ENCODE measurements at places on chromosomes 3 and 15.

GRCh38 chr15:57445872-57446271, 69.6 kb downstream of the CGNL1 start:
- no peak for DNase-seq

- no peak for DNase-seq
These were observed 701 bp downstream of the OSBPL11 start for GRCh38 chr3:125594581-125595011.

DNA sequence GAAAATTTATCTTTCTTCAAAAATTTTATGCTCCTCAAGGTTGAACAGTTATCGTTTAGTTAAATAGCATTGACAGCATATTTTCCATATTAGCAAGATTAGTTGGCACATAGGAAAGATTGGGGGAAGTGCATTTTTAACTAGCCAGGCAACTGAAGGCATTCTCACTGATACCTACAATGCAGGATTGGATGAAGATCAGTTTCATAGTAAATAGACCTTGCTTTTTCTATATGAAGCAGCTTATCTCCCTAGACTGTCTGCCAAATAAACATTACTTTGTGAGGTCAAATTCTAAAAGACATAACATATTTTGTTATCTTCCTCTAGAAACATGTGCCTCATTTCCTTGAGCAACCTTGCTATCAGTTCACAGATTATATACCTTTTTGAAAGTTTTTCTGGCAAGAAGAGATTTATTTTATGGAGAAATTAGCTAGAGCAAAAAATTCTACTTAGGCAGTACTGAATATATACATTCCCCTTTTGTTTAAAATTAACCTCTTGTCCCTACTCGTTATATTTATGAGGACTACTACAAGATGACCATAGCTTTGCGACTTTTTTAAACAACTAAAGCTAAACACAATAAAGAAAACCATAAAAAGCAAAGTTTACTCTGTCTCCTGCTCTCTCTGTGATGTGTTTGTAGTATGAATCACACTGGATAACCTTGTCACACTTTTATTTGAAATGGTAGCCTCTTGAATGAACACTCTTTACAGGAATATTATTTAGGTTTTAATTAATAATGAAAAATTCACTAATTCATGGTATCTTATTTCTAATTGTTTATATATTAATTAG, 654.9 kb upstream of the TBL1XR1 start:
- no peak for DNase-seq

DNA sequence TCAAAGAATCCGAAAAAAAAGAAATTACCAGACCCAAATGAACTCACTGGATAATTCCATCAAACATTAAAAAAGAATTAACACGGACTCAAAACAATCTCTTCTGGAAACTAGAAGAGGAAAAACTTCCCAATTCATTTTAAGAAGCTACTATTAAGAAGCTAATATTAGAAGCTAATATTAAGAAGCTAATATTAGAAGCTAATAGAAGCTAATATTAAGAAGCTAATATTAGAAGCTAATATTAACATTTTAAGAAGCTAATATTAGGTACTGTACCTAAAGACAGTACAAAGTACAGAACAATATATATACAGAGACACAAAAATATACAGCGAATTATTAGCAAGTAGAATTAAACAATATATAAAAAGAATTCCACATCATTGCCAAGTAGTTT, 35.9 kb downstream of the HERC2 start:
- no peak for DNase-seq

DNA sequence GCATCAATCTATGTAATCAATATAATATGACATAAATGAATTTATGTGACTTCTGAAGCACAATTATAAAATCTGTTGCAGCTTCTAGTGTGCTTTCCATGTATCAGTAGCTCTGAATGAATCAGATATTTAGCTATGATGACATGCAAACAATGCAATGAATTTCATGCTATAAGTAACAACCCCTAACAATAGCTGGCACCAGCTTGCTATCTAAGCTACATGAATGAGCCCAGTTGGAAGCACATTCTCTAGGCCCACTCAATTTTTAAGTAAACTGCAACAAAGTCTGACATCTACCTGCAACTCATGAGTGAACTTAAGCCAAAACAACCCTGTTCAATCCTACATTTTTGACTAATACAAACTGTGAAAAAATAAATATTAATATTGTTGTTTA, 507.3 kb upstream of the ROBO1 start:
- DNase-seq: no peak

DNA sequence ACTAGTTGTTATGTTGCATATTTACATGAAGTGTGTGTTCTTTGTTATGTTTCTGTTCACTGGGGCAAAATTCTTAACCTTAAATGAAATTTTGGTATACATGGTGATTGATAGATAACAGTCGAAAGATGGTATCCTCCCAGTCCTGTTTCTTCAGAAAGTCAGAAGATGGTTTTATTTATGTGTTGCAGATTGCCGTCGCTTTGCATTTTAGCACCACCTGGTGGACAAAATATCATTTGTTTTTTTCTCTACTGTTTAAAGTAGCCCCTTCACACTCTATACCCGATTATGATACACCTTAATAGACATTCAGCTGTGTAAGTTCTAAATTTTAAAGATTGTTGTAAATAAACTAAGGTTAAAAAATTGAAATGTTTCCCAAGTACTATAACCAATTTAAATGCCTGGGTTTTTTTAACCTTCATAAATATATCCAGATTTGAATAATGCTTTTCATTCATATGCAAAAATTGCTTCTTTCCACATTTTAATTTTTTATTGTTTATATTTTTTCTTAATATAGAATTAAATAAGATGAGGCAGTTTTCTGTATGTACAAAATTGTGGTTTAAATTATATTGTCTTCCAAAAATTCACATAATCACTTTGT, 152.2 kb downstream of the ALCAM start:
- peak; percentile 11 for DNase-seq

DNA sequence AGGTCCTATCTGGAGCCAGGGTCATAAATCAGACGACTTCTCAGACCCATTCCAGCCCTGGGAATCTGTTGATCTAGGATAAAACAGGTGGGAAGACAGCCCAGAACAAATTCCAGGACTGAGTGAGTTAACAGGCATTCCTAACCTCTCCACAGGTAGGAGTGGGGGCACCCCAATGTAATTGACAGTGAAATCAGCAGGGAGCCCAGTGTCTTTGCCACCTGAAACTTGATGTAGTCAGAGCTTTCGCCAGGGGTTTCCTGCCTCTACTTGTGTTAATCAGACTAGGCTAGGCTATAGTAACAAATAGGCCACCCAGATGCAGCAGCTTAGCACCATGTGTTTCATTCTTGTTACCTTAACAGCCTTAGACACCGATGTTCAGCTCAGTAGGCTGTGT, 2.7 kb upstream of the HEG1 start:
- no peak for DNase-seq

- DNase-seq: no peak
These were observed 22.9 kb upstream of the PRICKLE2 start for GRCh38 chr3:64247991-64248646.

GRCh38 chr3:143222505-143222904, 102.9 kb downstream of the CHST2 start:
- no peak for DNase-seq

GRCh38 chr3:41417574-41417973, 218.3 kb downstream of the CTNNB1 start:
- DNase-seq: no peak

GRCh38 chr15:22866079-22866478, 27.6 kb downstream of the NIPA2 start:
- no peak for DNase-seq

- DNase-seq: no peak
These were observed at the start of gene IL20RB for GRCh38 chr3:136957751-136958288. IL20RB (plus strand) TSS chr3:136957983; CDS start chr3:136958114, 131 bp downstream.

DNA sequence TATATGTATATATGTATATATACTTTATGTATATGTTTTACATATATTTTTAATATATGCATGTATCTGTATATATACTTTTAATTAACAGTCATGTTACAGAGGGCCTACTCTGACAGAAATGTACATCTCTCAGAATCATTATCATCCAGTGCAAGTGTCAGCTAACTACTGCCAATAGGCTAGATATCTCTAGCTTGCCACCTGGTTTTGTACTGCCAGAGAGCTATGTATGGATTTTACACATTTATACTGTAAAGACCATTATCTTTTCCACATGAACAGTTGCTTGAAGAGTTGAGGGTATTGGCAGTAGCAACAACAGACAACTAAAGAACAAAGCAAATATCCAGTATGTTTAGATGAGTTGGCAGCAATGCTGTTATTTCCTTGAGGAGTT, 99.7 kb upstream of the VGLL3 start:
- no peak for DNase-seq

GRCh38 chr3:58899953-58900298, 149.9 kb downstream of the CFAP20DC start:
- no peak for DNase-seq

- no peak for DNase-seq
These were observed 377.1 kb upstream of the TBL1XR1 start for GRCh38 chr3:177574222-177574856.

GRCh38 chr15:29978411-29979382, 104.1 kb upstream of the GOLGA8J start:
- no peak for DNase-seq

- DNase-seq: no peak
These were observed 9.7 kb downstream of the MYH15 start for GRCh38 chr3:108500728-108501127.

DNA sequence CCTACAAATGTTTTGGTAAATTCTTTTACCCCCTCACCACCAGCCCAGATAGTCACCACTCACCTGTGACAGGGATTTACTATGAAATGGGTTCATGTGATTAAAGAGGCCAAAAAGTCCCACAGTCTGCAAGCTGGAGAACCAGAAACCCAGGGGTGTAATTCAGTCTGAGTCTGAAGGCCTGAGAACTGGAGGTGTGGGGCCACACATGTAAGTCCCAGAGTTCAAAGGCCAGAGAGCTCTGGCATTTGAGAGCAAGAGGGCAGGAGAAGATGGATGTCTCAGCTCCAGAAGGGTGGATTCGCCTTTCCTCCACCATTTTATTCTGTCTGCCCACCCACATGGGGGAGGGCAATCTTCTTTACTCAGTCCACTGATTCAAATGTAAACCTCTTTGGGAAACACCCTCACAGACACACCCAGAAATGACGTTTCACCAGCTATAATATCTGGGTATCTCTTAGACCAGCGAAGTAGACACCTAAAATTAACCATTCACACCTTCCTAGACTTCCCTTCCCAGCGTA, 11.9 kb downstream of the RTP3 start:
- no peak for DNase-seq

GRCh38 chr3:133941415-133941821, 45.7 kb upstream of the RAB6B start:
- no peak for DNase-seq

All from DMS79 (cell line).